ENCODE measurements at places on chromosomes 13 and 19. TPM values are rescaled to one million over a fixed set of nuclear protein-coding genes. Genes with fewer than 3 reads are reported as not detected.

- no peak for ATAC-seq
These were observed 392.6 kb downstream of the KLF5 start for GRCh38 chr13:73451221-73452029.

DNA sequence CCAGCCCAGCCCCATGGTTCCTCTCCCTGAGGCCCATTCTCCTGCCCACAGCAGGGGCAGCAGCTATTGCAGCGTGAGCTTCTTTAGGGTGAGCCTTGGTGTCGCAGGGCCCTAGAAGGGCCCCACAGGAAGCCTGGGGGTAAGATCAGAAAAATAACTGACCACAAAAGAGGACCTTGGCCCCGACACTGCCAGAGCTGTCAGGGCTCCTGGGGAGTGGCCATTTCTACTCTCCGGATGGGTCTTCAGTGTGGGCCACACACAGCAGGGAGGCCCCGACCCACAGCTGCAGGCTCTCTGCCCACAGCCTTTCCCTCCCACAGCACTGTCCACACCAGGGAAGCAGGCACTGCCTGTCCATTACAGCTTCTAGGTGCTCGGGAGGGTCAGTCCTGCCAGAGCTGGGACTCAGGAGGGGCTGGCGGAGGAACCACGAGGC is 3.5 kb upstream of the SIGLEC8 start:
- ATAC-seq, result no peak

DNA sequence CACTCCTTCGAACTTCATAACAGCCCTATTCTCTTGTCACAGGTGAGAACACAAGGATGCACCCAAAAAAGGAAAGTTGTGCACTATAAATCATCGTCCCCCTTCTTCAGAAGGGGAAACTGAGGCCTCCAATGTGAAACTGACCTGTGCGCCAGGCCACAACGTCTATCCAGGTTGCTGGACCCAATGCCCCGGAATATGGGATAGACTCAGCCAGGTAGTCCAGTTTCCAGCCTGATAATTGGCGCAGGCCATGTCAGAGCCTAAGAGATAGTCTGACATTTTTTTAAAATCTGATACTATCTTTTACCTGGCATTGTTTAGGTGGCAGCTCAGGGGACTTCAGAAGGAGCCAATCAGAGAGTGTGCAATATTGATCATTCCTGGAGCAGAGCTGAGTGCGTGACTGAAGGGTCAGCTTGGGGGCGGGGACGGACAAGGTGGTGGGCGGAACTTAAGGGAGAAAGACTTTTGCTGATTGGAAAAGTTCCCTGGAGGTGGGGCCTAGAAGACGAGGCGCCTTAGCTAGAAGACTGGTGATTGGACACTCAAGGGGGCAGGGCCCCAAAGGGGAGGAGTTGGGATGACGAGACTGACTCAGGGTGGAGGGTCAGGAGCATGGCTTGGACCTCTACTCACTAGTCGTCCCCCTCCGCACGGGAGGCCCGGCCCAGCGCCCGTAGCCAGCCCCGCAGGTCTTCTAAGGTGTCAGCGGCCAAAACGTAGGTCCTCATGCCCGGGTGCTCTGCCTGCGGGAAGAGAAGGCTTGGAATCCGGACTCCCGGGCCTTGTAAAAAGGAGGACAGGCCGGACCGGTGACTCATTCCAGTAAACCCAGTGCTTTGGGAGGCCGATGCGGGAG is 8.5 kb downstream of the PLEKHA4 start:
- ATAC-seq, result peak; percentile 43

DNA sequence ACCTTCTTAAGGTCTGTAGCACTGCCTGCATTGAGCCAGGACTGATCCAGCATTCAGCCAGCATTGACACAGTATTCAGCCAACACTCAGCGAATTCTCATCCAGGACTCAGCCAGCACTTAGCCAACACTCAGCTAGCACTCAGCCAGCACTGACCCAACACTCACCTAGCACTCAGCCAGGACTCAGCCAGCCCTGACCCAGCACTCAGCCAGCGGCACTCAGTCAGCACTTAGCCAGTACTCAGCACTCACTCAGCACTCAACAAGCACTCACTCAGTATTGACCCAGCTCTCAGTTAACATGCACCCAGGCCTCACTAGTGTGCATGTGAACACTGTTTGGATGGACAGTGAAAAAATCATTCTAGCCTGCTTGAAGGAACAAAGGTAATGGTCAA is 55.0 kb downstream of the TSHZ3 start:
- no peak for ATAC-seq

DNA sequence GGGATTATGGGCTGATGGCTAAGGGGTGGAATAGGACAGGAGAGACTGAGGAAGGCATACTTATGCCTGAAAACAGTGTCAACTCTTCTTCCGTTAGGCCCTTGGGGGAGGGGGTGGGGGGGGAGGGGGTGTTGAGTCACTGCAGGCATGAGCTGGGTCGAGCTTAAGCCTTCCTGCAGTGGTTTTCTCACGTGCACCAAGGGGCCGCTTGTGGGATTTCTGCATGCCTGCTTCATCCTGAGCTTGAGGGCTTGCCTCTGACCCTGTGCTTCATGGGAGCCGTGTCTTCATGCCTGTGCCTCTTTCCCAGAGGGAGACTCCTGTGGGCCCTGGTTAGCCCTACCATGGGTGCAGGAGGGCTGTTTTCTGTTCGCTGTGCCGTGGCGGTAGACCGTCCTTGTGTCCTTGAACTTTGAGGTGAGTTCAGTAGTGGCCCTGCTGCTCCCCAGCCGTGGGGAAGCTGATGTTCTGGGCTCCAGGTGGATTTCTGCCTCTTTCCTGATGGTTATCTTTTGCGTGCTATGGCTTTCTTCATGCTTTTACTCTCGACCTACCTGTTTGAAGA is 186.1 kb downstream of the PCCA start:
- ATAC-seq, result no peak

DNA sequence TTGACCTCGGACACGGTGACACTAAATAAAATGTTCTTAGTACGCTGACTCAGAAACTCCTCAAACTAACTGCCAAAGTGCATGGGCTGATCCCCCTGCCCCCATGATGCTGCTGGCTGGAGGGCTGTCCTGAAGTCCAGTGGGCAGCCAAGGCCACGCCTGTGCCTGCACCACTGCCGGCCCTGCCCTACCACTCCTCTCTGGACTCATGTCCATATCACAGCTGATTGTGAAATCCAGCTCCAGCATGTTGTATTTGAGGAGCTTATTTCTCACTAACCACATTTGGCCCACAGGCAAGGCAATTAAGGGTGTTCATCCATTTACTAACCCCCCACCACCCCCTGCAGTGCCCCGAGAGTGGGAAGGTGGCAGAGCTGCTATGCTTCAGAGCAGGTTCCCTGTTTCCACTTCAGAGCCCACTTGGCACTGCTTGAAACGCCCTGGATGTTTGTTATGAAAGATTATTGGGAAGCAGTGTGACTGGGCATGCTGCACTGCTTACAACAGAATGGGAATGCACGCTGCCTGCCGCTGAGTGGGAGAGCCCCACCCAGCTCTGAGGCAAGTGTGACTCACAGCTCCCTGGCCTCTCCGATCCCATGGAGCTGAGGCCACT is 114.0 kb downstream of the UQCRFS1 start:
- peak; percentile 100 for ATAC-seq

The ARHGAP33 gene
- total RNA-seq, result 31.2 TPM

The PABPC3 gene
- total RNA-seq, result 0.52 TPM

- ATAC-seq, result no peak
These were observed 85.5 kb downstream of the CACNA1A start for GRCh38 chr19:13420780-13421179.

The LHB gene
- 0.88 TPM for total RNA-seq

- ATAC-seq, result no peak
These were observed 15.0 kb downstream of the SAFB2 start for GRCh38 chr19:5607318-5608275.

The FLT1 gene
- total RNA-seq, result 0.19 TPM

DNA sequence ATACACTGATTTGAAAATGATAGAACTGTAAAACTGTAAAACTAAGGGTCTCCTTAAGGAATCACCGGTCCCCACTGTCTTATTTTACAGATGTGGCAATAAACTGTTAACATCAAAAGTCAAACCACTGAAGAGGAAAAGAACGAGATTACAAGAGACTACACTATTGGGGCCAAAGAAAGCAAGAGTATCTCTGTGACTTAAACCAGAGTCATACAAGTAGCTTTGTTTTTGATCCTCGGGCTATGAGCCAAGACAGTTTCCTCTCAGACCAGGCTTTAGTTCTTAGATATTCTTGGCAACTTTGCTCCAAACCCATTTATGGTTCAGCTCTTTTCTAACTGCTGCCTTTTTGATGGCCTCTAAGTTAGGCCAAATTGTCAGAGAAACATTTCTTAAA is 113.8 kb downstream of the TBC1D4 start:
- ATAC-seq, result no peak

- ATAC-seq, result no peak
These were observed 10.2 kb upstream of the CBLC start for GRCh38 chr19:44767295-44768180.

The GIPC3 gene
- total RNA-seq, result 0.24 TPM

The ZNF440 gene
- total RNA-seq, result 18.3 TPM

DNA sequence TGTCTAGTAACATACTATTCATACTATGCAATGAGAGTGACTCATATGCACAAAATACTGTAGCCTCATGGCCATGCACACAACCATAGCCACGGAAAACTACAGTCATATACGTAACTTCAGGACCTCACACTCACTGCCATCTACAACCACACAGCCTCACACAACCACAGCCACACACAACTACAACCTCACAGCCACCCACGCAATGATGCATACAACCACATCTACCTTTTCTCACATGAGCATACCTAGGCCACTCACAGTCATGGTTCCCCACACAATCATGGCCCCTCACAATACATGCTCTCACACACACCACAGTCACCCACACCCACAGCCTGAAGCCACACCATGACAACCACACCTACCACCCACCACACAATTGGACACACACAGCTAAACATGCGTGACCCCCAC is 8.7 kb upstream of the TNFSF14 start:
- ATAC-seq, result no peak

GRCh38 chr19:56110515-56111448 is 10.3 kb downstream of the ZNF787 start:
- peak; percentile 63 for ATAC-seq

DNA sequence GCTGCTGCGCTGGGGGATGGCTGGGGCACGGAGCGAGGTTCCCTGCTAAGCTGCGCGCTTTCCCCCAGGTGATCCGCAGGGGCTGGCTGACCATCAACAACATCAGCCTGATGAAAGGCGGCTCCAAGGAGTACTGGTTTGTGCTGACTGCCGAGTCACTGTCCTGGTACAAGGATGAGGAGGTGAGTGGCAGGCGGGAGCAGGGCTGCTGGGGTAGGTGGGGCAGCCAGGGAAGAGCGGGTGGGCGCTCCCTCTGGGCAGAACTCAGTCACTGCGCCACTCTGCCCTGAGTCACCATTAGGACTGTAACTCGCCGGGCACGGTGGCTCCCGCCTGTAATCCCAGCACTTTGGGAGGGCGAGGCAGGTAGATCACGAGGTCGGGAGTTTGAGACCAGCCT is 23.8 kb downstream of the TMED1 start:
- ATAC-seq, result no peak

The ETV2 gene
- total RNA-seq, result 2.1 TPM

DNA sequence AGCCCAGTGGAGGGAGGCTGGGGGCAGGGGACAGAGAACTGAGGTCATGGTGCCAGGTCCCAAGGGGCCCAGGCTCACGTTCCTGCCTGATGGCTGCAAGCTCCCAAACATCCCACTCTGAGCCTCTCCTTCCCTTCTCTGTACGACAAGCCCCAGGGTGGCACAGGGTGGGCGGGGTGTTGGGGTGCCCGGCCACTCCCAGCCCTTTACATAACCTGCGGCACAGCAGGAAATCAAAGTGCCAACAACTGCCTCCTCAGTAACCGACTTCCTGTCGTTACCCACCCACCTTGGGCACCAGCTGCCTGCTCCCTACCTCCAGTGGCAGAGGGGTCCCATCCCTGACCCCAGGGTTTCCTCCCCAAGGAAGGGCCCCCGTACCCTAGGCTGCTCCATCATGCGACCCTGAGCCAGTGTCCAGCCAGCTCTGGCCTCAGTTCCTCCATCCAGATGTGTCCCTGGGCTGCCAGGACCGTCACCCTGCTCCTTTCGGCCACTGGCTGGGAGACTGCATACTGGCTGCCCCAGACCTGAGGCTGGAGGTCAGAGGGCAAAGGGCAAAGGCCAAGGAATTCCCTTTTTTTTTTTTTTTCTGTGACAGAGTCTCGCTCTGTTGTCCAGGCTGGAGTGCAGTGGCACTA is 27.7 kb upstream of the NFIC start:
- ATAC-seq, result no peak

GRCh38 chr13:65461590-65461989 is 1768.5 kb downstream of the PCDH9 start:
- no peak for ATAC-seq

Data from motor neuron (in vitro differentiated cells).